ENCODE measurements at places on chromosomes 1 and 21.

DNA sequence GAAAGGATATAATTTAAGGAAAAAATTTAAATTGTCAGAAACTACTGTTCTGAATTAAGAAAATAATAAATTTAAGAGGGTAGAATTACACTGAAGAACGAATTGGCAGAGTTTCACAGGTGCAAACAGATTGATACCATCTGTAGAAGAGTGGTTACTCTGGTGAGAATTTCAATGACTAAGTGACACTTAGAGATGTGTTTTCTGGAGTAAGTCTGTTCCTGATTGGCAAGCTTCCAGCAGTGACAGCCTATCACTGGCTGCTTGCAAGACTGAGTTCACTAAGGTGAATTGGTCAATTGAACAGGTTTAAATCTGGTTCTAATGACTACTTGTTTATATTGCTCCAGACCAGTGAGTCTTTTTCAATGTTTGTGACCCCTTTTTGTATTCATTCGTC lies 838.2 kb upstream of the RGS18 start:
- DNase-seq: peak; percentile 3

- no peak for DNase-seq
Observed at GRCh38 chr1:58030456-58030855, 516.1 kb downstream of the OMA1 start.

DNA sequence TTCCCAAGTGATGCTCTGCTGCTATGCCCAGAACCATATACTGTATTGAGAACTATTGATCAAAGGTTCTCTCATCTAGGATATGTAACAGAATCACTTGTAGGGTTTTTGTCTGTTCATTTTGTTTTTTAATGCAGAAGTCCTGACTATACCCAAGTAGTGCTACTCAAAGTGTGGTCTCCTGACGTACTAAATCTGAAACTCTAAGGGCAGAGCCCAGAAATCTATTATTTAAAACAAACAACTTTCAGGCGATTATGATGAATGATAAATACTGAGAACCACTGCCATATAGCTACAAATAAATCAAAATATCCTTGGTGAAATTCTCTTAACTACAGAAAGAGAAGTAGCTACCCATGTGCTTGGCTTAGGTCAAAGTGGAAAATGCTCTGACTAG lies 10.1 kb downstream of the ZZZ3 start:
- DNase-seq: no peak

DNA sequence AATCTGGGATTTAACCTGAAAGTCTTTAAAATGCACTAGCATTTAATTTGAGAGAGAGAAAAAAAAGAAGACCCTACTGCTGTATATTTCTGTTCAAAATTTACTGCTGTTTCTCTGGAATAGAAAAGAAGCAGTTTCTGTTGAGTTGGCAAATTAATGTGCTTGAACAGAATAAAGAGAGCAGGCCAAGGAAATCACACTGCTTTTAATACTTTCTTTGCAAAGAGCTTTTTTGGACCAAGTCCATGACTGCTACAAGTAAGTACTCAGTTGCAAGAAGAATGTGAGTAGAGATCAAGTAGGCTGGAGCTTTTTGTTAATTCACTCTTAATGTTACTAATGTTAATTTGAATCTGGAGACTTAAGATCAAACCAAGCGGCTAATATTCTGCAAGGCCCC lies 336.2 kb upstream of the SGIP1 start:
- no peak for DNase-seq
